ENCODE measurements at places on chromosomes 7 and 10.

DNA sequence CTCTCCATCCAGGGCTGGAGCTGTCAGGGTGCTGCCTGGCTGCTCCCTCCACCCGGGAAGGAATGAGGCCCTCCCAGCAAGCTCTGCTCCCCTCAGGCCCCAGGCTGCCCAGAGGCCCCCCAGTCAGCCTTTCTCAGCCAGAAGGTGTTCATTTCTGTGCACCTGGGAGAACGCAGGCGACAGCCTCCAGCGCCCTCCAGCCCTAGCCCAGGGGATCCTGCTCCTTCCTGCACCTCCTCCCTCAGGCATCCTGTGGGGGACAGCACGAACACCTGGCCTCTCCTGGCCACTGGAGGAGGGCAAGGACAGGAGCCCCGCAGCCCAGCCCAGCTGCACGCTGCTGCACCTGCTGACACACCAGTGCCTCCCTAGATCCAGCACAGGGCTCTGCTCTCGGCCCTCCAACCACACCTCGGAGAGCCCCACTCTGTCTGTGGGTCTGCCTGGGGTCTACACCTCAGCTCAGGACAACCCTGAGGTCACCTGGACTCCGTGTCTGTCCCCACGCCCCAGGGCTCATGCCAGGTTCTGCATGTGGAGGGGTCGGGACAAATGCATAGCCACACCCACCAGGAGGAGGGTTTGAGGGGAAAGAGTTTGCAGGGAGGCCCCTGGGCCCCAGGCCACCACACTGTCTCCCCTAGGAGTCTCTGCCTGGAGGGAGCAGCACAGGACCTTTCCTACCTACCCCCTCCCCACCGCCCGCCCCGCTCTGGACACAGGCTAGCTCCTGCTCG is 7.4 kb upstream of the PWWP2B start:
- no peak for DNase-seq

- DNase-seq: no peak
Measured at GRCh38 chr10:86319676-86320075, 46.9 kb downstream of the GRID1 start.

DNA sequence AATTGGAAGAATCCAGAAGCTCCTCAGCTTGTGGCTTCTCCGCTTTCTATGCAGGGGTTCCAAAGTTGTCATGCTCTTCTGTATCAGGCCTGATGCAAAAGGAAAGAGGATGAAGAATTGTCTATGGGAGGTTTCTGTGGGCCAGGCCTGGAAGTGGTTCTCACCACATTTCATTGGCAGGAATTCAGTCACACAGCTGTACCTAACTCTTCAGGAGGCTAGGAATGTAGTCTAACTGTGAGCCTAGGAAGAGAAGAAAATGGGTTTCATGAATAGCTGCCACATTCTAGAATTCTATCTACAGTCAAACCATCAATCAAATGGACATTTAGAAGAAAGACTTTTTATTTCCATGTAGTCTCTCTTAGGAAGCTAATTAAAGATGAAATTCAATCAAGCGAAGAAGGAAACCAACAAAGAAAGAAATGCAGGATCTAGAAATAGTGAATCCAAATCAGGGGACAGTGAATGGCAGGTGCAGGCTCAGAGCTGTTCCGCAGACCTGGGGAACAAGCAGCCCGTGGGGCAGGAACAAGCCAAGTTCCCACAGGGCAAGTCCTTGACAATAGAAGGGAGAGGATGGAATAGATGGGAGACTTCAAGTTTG is 25.4 kb upstream of the USP6NL start:
- DNase-seq: peak; percentile 37

DNA sequence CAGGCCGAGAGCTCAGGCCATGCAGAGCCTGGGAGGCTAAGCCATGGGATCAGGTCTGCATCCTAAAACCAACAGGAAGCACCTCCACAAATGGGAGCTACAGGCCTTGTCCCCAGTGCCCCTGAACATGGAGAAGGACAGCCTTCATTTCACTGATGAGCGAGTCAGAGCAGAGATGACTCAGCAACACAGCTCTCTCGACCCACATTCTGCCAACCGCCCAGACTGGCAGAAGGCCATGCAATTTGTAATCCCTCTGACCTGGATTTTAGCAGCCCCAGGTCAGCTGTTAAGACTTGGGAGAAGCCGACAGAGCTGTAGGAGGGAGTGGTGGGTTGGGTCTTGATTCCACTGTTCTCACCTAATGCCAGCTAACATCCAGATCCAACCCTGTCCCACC is 25.5 kb downstream of the VOPP1 start:
- peak; percentile 67 for DNase-seq

GRCh38 chr10:69656742-69657269 is 26.8 kb downstream of the FAM241B start:
- peak; percentile 17 for DNase-seq

- no peak for DNase-seq
Measured at GRCh38 chr10:74958316-74958715, 131.9 kb downstream of the KAT6B start.

DNA sequence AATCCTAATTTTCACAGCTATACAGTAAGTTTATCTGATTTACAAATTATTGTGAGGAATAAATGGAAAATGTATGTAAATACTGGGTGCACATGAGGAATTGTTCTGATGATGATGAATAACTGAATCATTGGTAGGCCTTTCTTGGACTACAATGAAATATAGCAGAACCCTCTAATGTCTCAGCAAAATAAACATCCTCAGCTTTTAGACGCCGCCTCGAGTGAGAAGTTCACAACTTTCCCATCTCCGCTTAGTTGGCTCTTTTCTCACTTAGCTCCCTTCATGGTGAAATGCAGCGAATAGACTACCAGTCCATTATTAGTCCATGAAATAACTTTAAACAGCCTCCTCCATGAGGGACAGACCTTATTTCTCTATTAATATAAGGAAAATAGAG is 182.3 kb downstream of the BICC1 start:
- no peak for DNase-seq

DNA sequence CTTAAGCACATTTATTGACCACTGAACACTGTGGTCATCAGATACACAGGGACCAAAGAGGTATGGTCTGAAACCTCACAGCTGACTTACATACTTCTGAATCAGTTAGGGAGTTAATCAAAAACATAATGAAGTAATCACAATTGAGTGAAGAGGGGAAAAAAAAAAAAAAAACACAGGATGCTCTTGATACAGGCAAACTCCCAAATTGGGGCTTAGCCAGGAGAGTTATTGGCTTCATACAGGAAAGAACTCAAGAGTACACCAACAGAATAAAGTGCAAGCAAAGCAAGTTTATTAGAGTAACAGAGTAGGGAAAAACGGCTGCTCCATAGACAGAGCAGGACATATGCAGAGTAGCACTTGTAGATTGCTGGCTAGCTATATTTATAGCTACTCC is 917.0 kb downstream of the CNTNAP2 start:
- no peak for DNase-seq

GRCh38 chr7:47573758-47574481 is 8.0 kb downstream of the TNS3 start:
- peak; percentile 33 for DNase-seq

- no peak for DNase-seq
Measured at GRCh38 chr7:134828361-134828760, 48.9 kb downstream of the CALD1 start.

- no peak for DNase-seq
Measured at GRCh38 chr7:152887778-152888177, 128.2 kb downstream of the ACTR3B start.

Measured in choroid plexus epithelial cell (primary cell).